ENCODE measurements at places on chromosomes 12 and 14.

DNA sequence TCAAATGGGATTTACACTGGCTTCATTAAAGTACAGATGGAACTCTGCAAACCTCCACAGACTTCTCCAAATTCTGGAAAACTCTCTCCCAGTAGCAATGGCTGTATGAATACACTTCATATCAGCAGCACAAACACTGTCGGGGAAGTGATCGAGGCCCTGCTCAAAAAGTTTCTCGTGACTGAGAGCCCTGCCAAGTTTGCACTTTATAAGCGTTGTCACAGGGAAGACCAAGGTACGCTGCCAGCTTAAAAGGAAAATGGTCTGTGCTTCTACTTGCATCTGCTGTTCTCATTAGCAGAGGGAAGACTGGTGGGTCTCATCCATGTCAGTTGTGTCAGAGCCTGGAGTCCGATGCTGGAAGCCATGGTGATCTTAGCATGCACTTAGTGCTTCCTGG lies 71.0 kb downstream of the GNS start:
- DNase-seq: no peak

DNA sequence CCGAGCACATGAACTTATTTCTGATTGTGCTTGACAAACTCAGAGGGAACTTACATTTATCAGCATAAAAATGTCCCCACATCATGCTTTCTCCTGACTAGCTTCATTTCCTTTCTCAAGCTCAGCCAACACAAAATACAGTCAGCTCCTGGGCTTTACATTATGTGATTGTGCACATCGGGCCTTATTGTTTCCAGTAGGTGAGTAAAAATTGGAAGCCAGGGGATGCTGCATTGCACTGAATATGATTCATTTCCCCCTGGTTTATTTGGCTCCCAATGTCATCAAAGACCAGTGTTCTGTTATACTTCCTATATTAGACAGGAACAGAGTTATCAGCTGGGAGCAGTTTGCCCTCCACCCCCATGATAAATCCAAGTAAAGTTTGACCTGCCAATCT lies 521.8 kb downstream of the RMST start:
- DNase-seq: no peak

DNA sequence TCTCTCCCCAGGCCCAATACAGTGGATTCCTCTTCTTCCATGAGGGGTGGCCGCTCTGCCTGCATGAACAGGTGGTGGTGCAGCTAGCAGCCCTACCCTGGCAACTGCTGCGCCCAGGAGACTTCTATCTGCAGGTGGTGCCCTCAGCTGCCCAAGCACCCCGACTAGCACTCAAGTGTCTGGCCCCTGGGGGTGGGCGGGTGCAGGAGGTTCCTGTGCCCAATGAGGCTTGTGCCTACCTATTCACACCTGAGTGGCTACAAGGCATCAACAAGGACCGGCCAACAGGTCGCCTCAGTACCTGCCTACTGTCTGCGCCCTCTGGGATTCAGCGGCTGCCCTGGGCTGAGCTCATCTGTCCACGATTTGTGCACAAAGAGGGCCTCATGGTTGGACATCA lies 3.8 kb downstream of the ARHGEF40 start:
- no peak for DNase-seq

DNA sequence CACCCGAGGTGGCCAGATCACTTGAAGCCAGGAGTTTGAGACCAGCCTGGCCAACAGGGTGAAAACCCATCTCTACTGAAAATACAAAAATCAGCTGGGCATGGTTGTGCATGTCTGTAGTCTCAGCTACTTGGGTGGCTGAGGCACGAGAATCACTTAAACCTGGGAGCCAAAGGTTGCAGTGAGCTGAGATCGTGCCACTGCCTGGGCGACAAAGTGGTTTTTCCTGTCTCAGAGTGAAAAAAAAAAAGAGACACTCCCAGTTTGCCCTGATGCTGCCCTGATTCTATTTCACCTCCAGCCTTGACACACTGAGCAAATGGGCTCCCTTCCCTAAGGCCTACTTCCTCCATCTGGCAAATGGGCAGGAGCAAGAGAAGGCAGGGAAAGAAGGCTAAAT lies 28.5 kb upstream of the PLEK2 start:
- no peak for DNase-seq

DNA sequence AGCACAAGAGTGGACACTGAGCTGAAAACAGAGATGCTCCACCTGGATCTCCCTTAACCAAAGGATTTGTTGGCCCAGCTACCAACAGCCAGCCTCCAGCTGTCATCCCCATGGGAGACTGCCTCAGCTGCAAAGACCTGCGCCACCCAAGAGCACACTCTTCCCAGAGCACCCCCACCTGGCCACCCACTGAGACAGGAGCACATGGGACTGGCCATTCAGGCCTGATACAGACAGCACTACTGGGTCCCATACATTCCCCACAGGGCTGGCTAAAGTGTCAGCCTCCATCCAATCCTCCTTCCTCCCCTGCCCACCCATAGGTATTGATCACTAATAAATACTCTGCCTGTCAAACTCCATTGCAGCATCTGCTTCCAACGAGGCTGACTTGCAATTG lies 241.5 kb downstream of the BCL11B start:
- no peak for DNase-seq

- DNase-seq: no peak
Observed at GRCh38 chr12:108568338-108569154, 6.2 kb downstream of the ISCU start.

- DNase-seq: no peak
Observed at GRCh38 chr12:92597997-92598396, 104.8 kb upstream of the PLEKHG7 start.

DNA sequence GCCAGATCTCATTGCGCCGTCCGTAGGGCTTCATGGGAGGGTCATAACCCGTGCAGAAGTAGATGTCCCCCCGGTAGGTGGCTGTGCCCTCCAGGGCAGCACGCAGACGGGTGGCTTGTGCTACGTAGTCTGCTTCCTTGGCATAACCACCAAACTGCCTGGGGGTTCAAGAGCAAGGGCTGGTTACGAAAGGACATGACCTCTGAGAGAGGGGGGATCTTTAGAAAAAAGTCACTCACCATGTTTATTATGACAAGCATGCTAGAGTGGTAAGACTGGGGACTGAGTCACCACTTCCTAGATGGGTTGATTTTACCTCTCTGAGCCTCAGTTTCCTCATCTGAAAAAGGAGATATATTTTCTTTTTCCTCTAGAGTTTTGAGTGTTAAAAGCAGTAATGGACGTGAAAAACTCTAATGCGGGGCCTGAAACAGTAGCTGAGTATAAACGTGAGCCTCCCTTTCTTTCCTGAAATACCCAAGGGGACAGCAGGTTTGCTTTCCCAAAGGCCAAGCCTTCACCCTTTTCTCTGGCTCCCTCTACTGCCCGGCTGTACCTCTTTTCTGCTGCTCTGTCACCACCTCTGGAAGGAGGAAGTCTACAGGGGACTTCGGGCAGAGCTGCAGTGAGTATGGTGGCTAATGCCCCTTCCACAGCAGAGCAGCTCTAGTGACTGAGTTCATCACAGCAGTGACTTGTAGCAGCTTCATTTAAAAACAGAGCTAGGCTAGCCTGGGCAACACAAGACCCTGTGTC lies 23.5 kb upstream of the GPRC5D start:
- peak; percentile 59 for DNase-seq

GRCh38 chr14:104665114-104665656 lies 24.2 kb upstream of the INF2 start:
- no peak for DNase-seq

GRCh38 chr12:6303071-6303470 lies 7.4 kb upstream of the PLEKHG6 start:
- DNase-seq: no peak

DNA sequence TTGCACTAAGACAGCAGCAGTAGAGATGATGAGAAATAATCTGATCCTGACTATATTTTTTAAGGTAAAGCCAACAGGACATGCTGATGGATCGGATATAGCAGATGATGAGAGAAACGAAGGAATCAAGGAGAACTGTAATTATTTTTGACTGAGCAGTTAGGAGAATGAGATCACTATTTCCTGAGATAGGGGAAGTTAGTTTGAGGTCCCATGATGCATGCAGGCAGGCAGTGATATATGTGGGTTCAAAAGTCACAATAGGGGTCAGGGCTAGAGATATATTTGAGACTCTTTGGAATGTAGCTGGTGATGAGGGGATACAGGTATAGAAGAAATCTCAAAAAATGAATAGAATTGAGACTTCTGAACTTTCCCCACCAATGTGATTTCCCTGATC lies 107.6 kb downstream of the GTF2A1 start:
- no peak for DNase-seq

DNA sequence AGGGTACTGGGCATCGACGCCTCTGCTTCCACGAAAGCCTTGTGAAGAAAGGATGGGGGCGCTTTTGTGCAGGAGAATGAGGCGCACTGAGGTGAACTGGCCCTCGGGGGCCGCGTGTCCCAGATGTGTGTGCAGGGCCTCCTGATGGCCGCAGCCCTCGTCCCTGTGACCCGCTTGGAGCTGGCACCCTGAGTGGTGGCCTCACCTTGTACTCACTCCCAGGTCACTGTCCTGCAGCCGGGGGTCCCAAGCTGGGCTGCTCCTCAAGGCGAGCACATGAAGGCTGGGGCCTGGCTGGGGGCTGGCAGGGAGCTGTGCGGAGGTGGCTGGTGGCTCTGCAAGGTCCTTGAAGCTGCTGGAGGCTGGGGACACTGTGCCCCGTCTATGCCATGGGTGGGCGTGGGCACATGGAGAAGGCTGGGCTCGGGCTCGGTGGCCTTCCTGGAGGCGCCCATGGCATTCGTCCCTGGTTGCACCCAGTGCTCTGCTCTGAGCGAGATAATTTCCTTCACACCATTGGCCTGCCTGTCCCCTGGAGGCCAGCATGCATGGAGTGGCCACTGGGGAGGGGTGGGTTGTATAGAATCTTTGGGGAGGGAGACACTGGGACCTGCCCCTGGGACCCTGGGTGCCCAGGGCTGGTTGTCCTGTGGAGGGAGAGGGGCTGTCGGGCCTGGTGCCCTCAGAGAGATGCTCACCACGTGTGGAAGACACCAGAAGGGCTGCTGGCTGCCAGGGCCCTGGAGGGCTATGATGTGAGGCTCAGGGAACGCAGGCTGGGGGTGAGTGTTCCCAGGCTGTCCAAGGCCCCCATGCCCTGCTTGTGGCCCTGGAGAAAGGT lies 79.3 kb downstream of the TMEM121 start:
- no peak for DNase-seq

DNA sequence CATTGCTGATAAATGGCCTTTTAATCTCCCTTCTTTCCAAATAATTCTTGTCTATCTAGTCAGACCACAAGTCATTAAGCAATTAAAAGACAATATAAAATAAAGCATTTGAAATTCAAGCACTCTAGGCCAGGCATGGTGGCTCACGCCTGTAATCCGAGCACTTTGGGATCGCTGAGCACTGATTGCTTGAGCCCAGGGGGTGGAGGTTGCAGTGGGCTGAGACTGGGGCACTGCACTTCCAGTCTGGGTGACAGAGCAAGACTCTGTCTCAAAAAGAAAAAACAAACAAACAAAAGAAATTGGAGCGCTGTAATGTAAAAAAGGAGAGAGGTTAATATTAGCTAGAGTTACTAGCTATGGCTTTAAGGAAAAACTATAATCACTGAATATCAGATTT lies 30.5 kb upstream of the CSRP2 start:
- no peak for DNase-seq

DNA sequence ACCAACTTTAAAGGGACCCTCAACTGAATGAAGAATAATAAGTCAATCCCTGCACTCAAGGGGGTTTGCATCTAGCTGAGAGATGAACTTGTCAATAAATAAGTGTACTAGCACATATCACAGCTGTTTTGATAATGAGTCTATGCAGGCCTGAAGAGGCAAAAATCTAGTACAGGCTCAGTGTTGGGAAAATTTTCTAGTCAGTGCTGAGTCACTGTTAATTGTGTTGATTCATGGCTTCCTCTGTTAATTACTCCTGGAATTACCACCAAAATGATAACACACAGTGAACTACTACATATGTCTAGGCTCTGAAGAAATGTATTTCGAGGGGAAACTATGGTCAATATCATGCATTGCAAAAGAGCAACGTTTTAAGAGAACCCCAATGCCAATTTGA lies 18.9 kb downstream of the SNRPF start:
- no peak for DNase-seq

DNA sequence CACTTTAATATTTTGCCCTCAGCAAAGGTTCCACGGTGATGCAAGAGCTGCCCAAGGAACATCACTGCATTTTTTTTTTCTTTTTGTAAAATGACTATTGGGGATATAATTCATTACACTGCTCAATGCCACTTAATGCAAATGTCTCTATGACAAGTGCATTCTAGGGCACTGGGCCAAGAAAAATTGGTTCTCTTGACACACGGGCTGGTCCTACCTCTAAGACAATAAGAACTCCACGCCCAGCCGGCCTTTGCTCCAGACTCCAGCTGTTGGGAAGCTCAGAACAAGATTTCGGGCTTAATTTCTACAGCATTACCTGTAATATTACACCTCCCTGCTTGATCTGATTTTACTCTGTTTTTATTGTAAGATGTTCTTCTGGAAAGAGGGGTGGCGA lies 48.8 kb upstream of the VRK1 start:
- no peak for DNase-seq

DNA sequence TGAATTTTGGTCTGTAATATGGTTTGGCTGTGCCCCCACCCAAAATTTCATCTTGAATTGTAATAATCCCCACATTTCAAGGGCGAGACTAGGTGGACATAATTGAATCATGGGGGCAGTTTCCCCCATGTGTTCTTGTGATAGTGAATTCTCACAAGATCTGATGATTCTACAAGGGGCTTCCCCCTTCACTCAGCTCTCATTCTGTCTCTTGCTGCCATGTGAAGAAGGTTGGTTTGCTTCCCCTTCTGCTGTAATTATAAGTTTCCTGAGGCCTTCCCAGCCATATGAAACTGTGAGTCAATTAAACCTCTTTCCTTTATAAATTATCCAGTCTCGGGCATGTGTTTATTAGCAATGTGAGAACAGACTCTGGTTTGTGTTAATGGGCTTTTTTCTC lies 5.9 kb downstream of the LRRC9 start:
- no peak for DNase-seq

GRCh38 chr14:21070610-21071224 lies 613 bp downstream of the ARHGEF40 start:
- peak; percentile 61 for DNase-seq

Data from cerebellar cortex (tissue), 1 donor.